ENCODE measurements at places on chromosomes 5 and 9.

- DNase-seq: no peak
Observed at GRCh38 chr5:157820593-157821252, 38.2 kb downstream of the CLINT1 start.

DNA sequence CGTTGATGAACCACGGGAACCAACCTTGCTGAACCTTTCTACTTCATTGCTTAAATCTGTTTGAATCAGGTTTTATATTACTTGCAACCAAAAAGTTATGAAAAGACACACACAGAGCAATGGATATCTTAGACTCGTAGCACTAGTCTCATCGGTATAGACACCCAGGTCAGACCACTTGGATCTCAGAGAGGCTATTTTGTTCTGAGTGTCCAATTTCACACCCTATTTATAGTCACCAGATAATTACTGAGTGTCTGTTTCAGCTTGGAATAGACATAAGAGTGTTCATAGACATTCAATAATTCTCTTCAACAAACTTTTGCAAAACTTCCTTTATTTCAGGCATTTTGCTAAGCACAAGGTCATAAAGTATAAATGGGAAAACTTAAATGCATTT lies 145.4 kb upstream of the EGFLAM start:
- no peak for DNase-seq

DNA sequence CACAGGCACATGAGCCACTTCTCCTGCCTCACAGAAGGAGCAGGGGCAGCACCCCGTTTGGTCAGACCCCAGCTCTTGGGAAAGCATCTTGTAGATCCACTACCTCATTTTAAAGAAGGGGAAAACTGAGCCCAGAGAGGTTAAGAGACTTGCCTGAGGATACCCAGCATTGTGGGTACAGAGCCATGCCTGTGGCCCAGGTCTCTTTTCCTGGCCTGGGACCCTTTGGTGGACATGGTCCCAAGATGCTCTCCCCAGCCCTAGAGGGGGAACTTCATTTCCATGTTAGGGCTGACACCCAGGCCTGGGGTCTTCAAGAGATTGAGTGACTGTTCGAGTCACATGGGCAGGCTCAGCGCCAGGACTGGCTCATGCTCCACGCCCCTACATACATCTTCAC lies 64.2 kb downstream of the NEK6 start:
- no peak for DNase-seq

- DNase-seq: no peak
Observed at GRCh38 chr5:127647361-127647958, 1.4 kb upstream of the CTXN3 start.

DNA sequence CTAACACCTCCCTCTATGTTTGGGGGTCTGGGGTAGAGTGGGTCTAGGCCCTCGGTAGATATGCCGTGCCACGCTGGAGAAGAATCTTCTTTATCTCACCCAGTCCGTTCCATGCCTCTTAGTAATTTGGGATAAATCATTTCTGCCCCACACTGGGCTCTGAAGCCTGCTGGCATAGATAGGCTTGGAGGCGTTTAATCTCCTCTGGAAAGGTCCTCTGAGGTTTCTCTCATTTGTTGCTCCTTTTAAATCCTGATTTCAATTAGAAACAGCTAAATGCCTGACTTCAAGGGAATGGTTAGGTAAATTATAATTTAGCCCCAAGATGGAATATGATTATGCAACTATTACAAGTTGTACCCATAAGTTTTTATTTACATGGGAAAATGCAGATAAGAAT lies 57.8 kb upstream of the AKNA start:
- DNase-seq: no peak

- no peak for DNase-seq
Observed at GRCh38 chr9:3125602-3126405, 281.9 kb upstream of the PUM3 start.

GRCh38 chr9:81141961-81142360 lies 547.4 kb downstream of the TLE1 start:
- DNase-seq: no peak

DNA sequence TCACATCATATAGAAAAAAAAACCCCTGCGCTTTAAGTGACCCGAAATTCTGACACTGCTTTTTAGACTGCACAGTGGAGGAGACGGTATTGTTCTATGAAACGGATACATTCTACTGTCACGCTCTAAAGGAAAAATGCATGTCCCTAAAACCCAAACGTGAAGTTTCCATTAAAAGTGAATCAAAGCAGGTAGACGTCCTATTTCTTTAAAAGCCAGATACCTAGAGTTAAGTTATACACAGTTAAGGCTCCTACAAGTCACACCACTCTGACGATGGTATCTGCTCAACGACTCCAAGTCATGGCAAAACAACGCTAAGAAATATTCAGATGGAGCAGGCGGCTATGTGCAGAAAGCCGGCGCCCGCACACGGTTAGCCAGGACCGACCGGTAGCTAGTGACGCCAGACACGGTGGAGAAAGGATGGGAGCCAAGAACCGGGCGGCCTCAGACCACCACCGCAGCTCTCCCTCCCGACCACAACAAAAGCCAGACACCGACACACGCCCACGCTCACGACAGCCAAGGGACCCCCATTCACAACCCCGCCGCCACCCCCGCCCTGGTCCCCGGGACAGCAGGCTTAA lies 734 bp downstream of the SKP1 start:
- DNase-seq: no peak

GRCh38 chr5:61298580-61298979 lies 33.5 kb upstream of the ZSWIM6 start:
- no peak for DNase-seq

GRCh38 chr5:16502866-16503265 lies 37.3 kb upstream of the ZNF622 start:
- no peak for DNase-seq

DNA sequence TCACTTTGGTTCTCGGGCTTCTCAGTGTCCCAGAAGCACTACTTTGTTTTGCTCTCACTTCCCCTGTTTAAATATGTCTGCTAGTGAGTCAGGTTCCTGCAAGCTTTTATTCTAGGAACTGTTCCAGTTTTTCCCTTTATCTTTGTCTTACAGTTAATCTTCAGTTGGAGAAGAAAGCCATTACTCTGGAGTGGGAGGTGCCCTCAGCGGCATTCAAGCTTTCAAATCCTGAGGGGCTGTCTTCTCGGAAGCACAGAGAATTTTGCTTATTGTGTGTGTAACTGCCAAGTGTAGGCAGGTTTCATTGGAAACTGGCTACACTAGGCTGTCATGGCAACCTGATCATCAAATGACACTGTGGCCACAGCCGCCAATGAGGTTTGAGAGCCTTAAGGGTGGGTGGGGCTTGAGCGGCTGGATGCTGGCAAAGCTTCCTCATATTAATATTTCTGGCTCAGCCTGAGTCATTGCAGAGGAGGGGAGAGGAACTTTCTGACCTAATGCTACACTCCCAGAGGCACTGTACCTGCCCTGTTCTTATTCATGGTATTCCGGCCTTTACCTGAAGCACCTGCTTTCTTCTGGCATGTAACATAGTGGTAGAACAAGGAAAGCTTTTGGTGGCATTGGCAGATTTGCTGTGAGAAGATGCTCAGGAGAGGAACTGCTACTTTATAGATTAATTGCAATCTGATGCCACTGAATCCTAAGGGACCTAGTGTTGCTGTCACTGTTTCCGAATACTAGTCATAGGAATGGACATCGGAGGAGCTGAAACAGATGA lies 26.3 kb downstream of the SLC25A25 start:
- DNase-seq: peak; percentile 60

- no peak for DNase-seq
Observed at GRCh38 chr9:70352356-70352755, 62.1 kb downstream of the KLF9 start.

GRCh38 chr5:137201876-137202275 lies 297.2 kb downstream of the SPOCK1 start:
- DNase-seq: no peak

DNA sequence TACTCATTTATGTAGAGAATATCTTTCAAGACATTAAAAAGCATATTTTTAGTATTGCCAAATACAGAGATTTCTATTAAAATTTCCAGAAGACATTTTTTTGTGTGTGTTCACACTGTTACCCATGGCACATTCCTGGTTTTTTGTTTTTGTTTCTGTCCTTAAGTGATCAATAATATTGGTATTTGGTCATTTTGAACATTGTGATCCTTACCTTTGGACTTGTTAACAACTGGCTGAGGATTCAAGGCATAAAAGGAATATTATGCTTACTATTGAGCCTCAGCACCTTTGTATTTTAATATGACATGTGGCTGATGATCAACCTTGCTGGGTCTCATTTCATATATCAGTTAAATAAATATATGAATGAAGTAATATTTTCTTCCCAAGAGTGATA lies 41.9 kb downstream of the ITGA1 start:
- no peak for DNase-seq

DNA sequence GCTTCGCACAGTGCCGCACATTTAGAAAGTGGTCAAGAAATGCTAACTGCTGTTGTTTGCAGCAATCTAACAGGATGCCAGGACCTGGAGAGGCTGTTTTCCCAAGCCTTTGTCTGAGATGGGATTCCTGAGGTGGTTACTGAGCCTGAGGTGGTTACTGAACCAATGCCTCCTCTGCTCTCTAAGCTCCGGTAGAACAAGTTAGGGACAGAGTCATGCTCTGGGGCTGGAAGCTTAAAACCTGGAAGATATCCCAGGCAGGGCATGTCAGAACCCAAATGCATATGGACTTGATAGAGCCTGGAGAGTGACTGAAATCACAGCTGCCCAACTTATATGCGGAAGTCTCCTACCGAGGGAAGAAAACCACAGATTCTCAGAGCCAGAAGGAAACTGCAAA lies 46.5 kb upstream of the FAT2 start:
- DNase-seq: no peak

- no peak for DNase-seq
Observed at GRCh38 chr5:13427827-13428557, 516.5 kb downstream of the DNAH5 start.

- DNase-seq: no peak
Observed at GRCh38 chr9:97487107-97487506, 14.4 kb upstream of the TMOD1 start.

DNA sequence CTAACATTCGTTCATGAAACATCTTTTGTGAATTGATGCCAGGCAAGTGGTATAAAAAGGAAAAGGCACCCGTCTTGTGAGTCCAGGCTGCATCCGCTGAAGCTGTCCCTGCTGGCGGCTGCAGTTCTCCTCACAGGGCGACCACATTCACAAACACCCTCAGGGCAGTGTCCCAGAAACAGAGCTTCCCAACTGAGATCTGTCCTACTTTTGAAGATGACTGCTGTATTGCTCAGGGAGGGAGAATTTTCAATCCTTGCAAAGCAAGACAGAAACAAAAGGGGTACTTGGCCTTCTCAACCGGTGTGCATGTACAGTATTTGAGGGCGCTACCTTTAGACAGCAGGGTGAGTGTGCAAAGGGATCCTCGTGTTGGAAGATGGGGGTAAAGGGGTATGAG lies 316.1 kb downstream of the GADD45G start:
- no peak for DNase-seq

DNA sequence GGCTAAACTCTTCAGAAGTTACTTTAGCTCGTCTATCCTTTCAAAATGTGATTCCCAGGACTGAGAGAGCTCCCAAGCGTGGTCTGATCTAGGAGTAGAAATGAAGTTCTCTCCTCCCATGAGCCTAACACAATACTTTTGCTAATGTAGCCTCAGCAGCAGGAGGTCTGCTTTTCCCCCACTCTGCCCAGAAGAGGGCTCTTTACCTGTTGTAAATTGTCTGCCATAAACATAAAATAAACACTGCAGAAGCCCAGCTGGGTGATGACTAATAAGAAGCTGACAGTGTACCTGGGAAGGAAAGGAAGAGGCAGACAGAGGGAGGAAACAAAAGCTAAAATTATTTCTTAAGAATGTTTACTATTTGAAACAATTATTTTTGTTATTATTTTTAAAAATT lies 15.4 kb downstream of the SLC36A3 start:
- no peak for DNase-seq

GRCh38 chr5:30453168-30453567 lies 740.3 kb upstream of the CDH6 start:
- DNase-seq: no peak

GRCh38 chr9:23598994-23599393 lies 227.0 kb downstream of the ELAVL2 start:
- DNase-seq: no peak

DNA sequence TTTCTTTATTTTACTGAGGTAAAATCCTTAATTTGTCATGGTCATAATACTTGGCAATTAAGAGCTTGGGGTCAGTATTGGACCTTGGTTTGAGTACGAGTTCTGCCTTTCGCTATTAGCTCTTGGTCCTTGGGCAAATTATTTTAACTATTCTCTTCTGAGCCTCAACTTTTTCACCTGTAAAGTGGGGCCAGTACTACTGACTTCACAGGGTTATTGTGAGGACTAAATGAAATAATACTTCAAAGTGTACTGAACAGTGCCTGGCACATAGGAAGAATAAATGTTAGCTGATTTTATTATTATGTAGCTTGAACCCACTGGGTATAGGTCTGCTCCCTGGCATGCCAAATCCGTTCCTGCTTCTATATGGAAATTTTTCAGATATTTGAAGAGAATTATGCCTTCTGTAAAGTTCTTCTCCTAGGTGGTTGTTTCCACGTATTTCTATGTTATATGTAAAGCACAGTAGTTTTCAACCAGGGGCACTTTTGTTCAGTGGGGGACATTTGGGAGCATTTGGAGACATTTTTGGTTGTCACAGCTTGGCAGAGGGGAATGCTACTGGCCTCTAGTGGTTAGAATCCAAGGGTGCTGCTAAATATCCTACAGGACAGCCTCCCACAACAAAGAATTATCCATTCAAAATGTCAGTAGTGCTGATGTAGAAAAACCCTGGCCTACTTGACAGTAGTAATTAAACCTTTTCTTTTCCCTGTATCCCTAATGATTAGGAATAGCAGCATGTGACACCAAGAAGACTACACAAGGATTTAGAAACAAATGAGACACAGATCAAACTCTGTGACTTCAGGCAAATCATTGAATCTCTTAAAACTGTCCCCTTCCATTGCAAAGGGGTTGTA lies 4.5 kb downstream of the RCL1 start:
- DNase-seq: no peak

GRCh38 chr5:150590979-150591695 lies 49.3 kb upstream of the SYNPO start:
- DNase-seq: no peak

- DNase-seq: no peak
Observed at GRCh38 chr5:173496883-173497255, 119.6 kb downstream of the BOD1 start.

- no peak for DNase-seq
Observed at GRCh38 chr5:14724633-14725032, 60.1 kb downstream of the OTULIN start.

DNA sequence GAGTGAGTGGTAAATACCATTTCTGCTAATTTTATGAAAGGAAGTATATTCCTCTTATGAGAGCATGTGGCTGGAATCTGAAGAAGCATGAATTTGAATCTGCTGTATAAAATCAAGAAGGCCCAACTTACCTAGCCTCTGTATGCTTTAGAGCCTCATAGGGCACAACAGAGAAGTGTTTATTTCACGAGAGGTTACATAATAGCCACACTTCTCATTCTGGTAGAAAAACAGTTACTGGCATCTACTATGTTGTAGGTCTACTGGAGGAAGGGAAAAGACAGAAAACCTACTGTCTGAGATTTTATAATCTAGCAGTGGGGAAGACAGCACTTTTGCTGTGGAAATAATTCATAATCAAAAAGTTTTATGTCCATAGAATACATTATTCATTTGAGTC lies 172.6 kb upstream of the ZNF608 start:
- DNase-seq: no peak

GRCh38 chr5:62521319-62521718 lies 57.3 kb upstream of the LRRC70 start:
- no peak for DNase-seq

All from DMS 273 treated with DMSO at 0.1 percent for 48 hours (cell line).